ENCODE measurements at places on chromosomes 11 and 22. TPM values are rescaled to one million over a fixed set of nuclear protein-coding genes. Genes with fewer than 3 reads are reported as not detected.

The OR4A15 gene
- total RNA-seq = not detected

GRCh38 chr11:27398400-27398770 is 35.4 kb upstream of the CCDC34 start:
- no peak for DNase-seq

DNA sequence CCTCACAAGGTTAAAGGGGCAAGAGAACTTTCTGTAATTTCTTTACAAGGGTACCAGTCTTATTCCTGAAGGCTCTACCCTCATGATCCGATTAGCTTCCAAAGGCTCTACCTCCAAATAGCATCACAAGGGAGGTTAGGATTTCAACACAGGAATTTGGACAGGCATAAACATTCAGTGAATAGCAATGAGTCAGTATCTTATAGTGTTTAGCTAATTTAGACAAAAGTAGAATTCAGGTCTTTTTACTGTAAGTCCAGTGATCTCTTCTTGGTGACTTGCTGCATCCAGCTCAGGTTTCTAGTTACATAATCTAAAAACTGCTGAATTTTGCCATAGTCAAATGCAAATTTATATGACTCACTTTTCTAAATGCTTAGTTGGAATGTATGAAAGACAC is 1995.6 kb upstream of the RAG2 start:
- no peak for DNase-seq

- no peak for DNase-seq
Observed at GRCh38 chr11:132060567-132060966, 690.2 kb downstream of the NTM start.

The BATF2 gene
- 12.3 TPM for total RNA-seq

GRCh38 chr22:44453441-44454112 is 44.5 kb downstream of the RTL6 start:
- DNase-seq = no peak

The VPREB3 gene
- not detected for total RNA-seq

GRCh38 chr22:18075720-18076497 is 1.9 kb upstream of the PEX26 start:
- peak; percentile 63 for DNase-seq

DNA sequence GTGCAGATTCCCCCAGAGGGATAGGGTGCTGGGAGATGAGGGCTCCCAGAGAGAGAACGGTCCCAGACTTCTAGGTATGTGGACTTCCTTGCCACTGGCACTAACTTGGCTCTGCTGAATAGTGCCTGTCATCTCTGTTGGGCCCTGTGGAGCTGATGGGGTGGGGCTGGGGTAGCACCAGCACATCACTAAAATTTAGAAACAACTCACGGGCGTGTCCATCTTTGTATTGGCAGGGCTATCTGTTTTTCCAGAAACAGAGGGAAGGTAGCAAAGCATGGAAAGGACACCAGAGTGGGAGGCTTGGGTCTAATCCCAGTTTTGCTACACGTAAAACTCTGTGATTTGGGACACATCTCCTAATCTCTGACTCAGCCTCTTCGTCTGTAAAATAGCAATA is 25.8 kb downstream of the SWAP70 start:
- no peak for DNase-seq

The ART1 gene
- 3.3 TPM for total RNA-seq

The RAPSN gene
- total RNA-seq = not detected

DNA sequence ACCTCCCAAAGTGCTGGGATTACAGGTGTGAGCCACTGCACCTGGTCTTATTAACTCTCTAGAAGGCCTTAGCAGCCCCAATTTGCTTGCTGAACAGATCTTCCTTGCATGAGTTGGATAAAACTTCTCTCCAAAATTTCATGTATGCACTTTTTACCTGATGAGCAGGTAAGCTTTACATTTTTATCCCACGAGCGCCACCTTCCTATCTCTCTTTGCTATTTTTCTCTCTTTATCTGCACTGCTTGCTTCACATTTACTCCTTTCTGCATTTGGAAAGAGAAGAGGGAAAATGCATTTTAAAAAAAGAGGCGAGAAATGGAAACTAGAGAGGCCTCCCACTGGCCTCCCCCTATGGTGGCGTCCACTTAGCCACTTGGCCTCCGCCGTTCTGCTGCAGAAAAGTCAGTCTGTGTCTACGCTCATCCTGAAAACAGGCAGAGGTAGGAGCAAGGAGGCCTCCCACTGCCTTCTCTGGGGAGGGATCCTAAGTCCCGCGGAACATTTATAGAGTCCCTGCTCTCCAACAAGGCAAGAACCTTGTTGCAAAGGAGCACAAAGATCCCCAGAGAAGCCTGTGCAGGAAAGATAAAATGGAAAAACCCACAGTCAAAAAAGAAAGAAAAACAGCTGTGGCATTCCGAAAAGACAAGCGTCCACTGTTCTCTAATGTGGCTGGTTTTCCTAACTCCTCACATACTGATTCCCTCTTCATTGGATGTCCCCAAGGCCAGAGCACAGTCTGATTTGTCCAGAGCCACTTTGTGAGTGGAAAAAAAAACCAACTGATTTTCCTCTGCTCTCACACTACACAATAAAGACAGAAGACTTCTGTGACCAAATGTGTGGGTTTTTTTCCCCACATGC is 62.2 kb upstream of the INCENP start:
- DNase-seq = no peak
